Large intestine (tissue), 12 donors: ENCODE measurements at places on chromosomes 2 and 18.

- no peak for DNase-seq
Observed at GRCh38 chr2:122136056-122136455, 380.6 kb downstream of the TSN start.

GRCh38 chr2:52956766-52957165, 810.8 kb upstream of the CHAC2 start:
- DNase-seq: no peak

DNA sequence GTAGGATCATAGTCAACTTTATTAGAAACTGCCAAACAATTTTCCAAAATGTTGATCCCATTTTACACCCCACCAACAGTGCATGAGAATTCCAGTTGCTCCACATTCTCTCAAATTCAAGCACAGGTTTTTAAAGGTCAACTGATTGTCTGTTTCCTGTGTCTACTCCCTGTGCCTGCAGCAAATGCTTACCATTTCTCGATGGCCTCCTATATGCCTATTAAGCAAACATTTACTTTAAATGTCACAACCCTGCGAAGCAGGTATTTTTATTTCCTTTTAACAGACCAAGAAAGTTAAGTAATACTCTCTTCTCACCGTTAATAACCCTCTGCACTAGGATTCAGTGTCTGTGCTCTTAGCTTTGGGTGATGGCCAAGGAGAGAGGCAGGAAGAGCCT, 163.8 kb upstream of the EPB41L3 start:
- no peak for DNase-seq

DNA sequence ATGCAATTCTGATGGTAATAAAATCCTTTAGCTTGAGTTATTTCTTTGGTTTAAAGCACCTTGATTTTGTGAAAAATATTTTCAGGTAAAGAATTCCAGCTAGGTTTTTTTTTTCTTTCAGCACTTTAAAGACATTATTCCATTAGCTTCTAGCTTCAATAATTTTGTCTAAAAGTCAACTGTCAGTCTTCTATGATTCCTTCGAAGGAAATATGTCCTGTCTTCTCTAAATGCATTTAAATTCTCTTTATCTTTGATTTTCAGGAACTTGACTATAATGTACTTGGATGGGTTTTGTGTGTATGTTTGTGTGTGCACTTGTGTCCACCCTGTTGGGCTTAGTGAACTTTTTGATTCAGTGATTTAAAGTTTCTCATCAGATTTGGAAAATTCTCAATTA, 4.7 kb downstream of the LONRF2 start:
- no peak for DNase-seq

DNA sequence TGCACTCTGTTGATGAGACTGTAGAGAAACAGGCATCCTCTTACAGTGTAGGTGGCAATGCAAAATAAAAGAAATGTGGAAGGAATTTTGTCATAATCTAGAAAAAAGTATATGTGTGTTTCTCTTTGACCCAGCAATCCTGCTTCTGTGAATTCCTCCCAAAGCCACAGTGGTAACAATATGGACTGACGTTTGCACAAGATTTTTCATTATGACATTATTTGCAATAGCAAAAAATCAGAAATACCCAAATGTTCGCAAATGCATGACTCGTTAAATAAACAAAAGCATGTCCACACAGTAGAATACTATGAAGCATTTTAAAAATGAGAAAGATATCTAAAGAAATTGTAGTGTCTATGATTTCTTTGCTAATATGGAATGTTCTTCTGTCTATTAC, 255.2 kb upstream of the NRP2 start:
- no peak for DNase-seq

DNA sequence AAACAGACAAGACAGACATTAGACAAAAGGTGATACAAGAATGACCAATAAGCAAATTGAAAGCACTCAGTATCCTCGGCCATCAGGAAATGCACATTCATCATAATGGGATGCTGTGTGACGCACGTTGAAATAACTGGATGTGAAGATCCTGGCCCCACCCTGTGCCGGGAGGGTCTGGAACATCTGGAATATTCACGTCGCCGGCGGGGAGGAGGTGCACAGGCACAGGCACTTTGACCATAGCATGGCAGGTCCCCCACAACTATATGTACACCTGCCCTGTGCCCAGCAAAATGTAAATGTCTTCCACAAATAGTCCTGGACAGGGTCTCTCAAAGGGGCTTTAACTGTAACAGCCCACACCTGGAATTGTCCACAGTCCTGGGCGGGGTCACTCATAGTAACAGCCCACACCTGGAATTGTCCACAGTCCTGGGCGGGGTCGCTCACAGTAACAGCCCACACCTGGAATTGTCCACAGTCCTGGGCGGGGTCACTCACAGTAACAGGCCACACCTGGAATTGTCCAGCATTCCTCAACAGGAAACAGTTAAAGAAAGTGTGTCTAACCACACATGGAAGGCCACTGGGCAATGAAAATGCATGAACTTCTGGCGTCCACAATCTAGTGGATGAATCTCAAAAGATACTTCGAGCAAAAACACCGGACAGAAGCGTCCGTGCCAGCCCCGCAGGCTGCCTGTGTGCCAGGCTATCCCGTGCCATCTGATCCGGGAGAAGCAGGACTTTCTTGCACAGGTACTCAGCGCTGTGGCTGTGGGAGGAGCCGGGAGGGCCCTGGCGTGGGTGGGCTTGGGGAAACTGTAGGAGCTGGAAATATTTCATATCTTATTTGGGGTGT, 113.4 kb downstream of the RTP5 start:
- no peak for DNase-seq

DNA sequence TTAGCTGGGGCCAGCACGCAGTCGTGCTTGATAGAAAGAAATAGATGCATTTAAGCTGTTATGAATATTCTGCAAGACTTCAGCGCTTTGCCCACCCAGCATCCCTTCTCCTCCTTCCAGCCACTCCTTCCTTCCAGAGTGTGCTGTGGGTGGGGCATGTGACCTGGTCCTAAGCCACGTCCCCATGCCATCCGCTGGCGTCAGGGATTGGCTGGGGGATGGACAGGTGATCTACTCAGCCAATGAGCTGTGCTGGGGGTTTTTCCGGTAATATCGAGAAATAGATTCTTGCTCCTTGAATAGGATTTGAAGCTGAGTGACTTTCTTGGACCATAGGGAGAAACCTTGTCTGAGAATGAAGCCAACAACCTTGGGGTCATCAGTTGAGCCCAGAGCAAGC, 4.8 kb upstream of the ZAP70 start:
- DNase-seq: no peak

GRCh38 chr2:45979065-45979464, 318.1 kb upstream of the EPAS1 start:
- no peak for DNase-seq

DNA sequence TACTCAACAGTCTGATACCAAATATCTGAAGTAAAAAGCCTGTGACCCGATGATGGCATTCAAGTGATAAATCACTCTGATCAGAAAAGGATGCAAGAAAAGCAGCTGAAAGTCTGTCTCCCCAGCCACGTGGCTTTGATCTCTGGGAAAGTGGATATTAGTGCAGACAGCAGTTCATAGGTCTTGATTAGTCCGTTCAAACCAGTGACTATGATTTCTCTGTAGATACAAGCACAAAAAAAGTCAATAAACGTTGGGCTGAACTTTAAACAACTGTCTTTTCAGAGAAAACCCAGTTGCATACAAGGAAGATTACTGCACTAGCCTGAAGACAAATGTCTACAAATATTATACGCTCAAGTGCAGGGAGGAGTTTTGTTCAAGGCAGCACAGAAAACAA, 107.7 kb upstream of the CDC42EP3 start:
- DNase-seq: no peak

GRCh38 chr2:74186038-74186437, 7.4 kb upstream of the MOB1A start:
- no peak for DNase-seq

- no peak for DNase-seq
Observed at GRCh38 chr2:138713504-138713903, 66.7 kb downstream of the NXPH2 start.

- no peak for DNase-seq
Observed at GRCh38 chr18:34604591-34604990, 105.5 kb upstream of the DTNA start.

- DNase-seq: no peak
Observed at GRCh38 chr2:19614066-19614465, 255.6 kb upstream of the OSR1 start.

DNA sequence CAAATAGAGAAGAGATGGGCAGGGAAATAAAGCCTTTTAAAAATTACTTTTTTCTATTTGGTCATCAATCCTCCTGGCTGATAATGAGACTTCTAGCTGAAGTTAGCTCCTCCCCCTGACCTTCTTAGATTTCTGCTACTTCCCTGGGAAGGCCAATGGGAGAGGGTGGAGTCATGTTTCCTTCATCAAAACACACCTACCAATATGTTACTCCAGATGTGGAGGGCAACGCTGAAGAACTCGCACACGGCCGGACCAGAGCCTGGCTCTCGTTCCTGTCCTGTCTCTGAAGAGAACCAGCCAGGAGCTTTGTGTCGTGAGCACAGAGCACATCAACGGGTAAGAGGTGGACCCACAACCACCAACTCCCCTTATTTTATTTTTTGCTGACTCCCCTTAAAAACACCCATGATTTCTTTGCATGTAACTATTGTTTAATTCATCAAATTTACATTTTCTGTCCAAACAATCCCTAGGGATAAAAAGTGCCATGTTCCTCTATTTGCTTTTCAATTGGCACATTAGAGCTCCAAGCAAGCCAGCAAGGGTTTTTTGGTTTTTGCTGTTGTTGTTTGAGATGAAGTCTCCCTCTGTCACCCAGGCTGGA, 94.9 kb downstream of the ADD2 start:
- no peak for DNase-seq

DNA sequence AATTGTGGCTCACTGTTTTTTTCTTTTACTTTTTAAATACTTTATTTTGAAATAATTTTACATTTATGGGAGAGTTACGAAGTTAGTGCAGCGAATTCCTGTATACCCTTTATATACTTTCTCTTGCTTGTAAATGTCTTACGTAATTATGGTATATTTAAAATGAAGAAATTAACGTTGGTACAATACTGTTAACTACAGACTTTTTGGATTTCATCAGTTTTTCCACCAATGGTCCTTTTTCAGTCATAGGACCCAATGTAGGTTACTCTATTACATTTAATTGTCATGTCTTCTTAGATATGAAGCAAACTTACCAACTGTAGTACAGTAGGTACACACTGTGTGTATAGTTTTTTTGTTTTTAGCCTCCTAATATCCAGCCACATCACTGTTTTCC, 76.3 kb downstream of the BOLA3 start:
- no peak for DNase-seq
